ENCODE measurements at places on chromosomes 11 and 22.

DNA sequence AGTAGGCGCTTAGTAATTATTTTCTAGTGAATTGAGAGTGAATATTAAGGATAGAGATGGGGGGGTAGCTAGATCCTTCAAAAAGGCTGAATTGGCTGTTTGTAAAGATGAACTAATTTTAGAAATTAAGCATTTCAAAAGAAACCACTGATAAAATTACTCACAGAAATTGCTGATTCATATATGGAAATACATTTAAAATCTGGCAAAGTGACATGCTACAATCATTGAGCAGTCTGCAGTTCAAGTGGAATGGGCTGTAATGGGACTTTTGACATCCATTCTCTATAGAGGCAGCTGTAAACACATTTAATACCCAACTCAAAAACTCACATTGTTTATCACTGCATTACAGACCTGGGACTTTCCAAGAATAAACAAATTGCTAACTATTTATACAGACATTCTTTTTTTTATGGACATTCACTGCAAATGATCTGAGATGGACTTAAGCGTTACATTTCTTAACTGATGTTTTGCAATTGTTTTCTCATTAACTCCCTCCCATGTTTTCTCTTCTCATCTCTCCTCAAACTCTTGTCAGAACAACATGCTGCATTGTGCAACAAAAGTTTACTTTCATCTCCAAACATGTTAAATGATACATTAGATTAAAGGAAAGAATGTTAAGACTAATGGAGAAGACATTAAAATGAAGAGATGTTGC lies 42.1 kb upstream of the MMP7 start:
- no peak for DNase-seq

GRCh38 chr11:9662273-9662672 lies 1.6 kb upstream of the SWAP70 start:
- DNase-seq, result no peak

- no peak for DNase-seq
Measured at GRCh38 chr11:17775507-17776211, 41.1 kb downstream of the KCNC1 start.

DNA sequence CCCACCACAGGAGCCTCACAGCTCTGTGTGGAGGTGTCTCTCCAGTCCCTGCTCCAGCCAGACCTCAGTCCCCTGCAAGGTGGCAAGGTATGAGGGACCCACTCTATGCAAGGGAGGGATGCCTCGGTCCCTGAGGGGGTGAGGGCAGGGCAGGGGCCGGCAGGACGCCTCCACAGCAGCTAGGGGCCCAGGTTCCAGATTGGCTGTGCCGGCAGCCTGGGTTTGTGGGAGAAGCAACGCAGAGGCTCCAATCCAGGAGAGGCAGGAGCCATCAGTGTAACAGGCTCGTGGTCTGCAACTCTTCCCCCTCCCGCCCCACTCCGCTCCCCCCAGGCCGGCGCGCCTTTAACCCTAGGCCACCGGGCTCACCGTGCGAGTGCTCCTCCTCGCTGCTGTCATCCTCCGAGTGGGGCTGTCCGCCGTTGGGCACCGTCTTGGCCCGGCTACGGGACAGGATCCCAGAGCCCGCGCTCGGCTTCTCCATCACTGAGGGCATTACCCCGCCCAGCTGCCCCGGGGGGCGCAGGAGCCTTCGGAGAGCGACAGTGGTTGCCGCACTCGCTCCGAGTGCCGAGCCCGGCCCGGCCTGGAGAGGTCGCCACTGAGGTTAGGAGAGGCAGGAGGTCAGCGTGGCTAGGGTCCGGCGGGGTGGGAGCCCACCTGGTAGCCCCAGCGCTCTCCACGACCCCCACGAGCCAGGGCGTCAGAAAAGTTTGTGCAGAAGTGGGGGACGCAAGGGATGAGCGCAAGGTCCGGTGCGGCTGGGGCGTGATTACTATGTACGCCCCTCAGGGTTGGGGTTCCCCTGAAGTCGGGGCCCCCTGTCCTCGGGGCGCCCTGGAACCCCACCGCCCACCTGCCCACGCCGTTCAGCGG lies 765 bp downstream of the RCOR2 start:
- peak; percentile 92 for DNase-seq

- DNase-seq, result no peak
Measured at GRCh38 chr11:75135021-75135650, 15.8 kb upstream of the SLCO2B1 start.

GRCh38 chr11:21631991-21632390 lies 560.9 kb upstream of the ANO5 start:
- DNase-seq, result no peak

GRCh38 chr11:126926376-126926791 lies 74.2 kb downstream of the KIRREL3 start:
- no peak for DNase-seq

DNA sequence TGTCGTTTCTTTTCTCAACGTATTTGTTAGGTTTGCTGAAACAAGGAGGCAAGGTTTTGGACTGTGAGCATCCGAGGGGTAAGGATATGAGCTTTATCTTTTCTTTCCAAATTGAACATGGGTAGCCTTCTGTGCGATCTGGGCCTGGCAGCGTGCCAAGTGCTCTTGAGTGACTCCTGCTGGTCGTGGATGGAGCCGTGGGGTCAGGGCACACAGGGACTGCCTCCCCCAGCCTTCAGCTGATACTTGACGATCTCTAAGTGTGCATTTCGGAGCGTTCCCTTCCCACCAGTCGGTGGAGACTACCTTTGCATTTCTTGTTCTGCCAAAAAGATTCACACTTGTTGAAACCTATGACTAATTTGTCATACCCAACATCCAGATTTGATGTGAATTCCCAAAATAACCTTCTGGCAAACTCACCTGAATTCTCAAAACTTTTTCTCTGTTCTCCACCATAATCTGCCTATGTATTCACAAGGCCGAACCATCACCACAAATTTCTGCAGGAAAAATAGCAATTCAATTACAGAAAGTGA lies 40.1 kb upstream of the CLMP start:
- no peak for DNase-seq

- peak; percentile 76 for DNase-seq
Measured at GRCh38 chr11:47259232-47259977, 1.6 kb downstream of the NR1H3 start.

DNA sequence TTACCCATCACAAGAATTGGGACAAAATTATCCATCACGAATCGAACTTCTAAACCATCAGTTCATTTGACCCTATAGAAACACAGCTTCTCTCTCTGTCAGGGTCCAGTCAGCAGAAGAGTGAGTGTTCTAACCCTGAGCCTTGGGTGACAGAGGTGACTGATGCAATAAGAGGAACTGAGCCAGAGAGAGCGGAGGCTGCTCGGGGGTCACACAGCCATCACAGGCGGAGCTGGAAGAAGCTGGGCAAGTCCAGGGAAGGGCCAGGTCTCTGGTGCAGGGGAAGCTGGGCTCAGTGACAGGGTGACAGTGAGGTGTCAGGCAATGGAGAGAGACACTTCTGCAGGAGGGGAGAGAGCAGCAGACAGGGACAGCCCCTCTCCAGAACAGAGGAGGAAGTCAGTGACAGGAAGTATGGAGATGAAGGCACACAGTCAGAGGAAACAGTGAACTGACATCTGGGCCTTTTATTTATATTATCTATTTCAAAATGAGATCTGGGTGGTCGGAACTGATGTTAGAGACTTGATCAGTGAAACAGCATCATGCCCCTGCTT lies 184.0 kb upstream of the TBCEL start:
- DNase-seq, result no peak

DNA sequence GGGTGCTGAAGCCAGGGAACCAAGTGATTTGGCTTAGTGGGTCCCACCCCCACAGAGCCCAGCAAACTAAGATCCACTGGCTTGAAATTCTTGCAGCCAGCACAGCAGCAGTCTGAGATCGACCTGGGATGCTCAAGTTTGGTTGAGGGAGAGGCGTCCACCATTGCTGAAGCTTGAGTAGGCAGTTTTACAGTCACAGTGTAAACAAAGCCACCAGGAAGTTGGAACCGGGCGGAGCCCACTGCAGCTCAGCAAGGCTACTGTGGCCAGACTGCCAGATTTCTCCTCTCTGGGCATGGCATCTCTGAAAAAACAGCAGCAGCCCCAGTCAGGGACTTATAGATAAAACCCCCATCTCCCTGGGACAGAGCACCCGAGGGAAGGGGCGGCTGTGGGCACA lies 424.1 kb upstream of the TENM4 start:
- DNase-seq, result no peak

GRCh38 chr11:113877670-113878055 lies 2.3 kb upstream of the USP28 start:
- no peak for DNase-seq

GRCh38 chr22:25566898-25567235 lies 2.4 kb downstream of the GRK3 start:
- no peak for DNase-seq

DNA sequence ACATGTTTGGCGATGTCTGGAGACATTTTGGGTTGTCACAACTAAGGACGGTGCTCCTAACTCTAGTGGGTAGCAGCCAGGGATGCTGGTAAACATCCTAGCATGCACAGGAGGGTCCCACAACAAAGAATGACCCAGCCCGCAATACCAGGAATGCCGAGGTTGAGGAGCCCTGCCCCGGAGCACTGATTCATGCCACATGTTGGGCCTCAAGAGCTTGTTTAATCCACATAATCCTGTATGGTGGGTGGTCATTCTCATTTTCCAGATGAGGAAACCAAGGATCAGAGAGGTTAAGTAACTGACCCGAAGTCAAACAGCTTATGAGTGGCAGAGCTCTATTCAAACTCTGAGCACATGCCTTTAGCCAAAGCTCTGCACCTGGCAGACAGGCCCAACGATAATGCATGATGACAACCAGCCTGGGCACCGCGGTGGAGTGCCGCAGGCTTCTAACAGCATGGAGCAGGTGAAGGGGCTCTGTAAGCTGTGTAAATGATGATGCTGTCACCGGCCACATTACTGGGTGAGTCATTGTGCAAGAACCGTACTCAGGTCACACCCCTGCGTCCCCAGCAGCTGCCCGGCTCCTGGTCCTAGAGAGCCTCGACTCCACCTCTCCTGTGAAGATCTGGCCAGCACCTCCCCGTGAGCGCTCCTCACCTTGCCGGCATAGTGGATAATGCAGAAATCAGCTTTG lies 58.6 kb downstream of the APOL1 start:
- DNase-seq, result no peak

GRCh38 chr11:33942954-33943353 lies 51.1 kb upstream of the LMO2 start:
- no peak for DNase-seq

DNA sequence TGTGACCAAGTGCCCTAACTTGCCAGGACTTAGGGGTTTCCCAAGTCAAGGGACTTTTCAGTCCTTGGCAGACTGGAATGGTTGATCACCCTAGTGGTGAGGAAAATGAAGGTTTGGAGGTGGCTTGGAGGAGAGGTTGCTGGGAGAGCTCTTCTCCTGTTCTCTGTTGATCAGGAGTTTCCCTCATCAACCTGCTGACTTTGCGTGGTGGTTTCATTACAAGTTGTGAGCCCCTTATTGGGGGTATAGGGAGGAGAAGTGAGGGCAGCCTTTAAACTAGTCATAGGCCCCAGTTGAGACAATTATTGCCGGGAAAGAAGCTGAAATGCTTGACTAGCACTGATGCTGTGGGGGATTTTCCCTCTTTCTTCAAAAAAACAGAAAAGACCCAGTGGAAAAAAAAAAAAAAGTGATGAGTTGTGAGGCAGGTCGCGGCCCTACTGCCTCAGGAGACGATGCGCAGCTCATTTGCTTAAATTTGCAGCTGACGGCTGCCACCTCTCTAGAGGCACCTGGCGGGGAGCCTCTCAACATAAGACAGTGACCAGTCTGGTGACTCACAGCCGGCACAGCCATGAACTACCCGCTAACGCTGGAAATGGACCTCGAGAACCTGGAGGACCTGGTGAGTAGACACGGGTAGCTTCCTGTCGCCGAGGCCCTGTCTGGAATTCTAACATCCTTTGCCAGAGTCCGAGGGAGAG lies at the start of gene CXCR5:
TSS of gene CXCR5 (plus strand) at position 525 of the 704 bp plus-strand sequence. CDS start at position 575, 50 bp downstream.
- DNase-seq, result no peak

GRCh38 chr22:26529345-26529744 lies 17.1 kb upstream of the TFIP11 start:
- no peak for DNase-seq

GRCh38 chr11:57097149-57097548 lies 84.6 kb upstream of the LRRC55 start:
- DNase-seq, result no peak

DNA sequence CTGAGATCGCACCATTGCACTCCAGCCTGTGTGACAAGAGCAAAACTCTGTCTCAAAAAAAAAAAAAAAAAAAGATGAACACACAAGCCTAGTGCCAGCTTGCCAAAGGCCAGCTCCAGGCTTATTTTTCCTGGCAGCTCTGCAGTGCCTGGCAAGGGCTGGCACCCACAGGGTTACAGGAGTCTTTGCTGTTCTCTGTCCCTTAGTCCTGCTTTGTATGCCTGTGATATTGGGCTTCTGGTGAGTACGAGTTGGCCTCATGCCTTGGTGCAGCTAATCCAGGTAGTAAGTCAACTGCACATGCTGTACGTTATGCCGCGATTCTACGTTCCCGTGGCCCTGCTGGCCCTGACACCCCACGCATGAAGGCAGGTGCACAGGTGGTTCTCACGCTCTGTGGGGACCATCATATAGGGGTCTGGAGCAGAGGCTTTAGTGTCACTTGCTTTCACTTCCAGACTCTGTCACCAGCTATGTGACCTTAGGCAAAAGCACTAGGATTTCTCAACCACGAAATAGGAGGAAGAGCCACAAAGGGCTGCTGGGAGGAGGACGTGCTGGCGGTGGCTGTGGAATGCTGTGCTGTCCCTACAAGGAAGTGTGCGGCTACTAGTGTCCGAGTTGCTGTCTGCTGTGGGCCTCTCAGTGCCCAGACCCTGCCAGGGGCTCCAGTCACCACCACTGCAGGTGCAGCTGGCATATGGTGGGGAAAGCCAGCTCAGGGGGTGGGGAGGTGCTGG lies 21.4 kb upstream of the RASL10A start:
- no peak for DNase-seq

- no peak for DNase-seq
Measured at GRCh38 chr11:44068180-44068579, 2.1 kb downstream of the ACCS start.

- no peak for DNase-seq
Measured at GRCh38 chr11:105861225-105861624, 160.8 kb downstream of the MSANTD4 start.

GRCh38 chr11:18277565-18278271 lies 11.7 kb downstream of the SAA1 start:
- no peak for DNase-seq

GRCh38 chr11:795634-796564 lies 2.2 kb downstream of the SLC25A22 start:
- no peak for DNase-seq

- DNase-seq, result no peak
Measured at GRCh38 chr22:24315367-24315966, 44.8 kb downstream of the SPECC1L start.

DNA sequence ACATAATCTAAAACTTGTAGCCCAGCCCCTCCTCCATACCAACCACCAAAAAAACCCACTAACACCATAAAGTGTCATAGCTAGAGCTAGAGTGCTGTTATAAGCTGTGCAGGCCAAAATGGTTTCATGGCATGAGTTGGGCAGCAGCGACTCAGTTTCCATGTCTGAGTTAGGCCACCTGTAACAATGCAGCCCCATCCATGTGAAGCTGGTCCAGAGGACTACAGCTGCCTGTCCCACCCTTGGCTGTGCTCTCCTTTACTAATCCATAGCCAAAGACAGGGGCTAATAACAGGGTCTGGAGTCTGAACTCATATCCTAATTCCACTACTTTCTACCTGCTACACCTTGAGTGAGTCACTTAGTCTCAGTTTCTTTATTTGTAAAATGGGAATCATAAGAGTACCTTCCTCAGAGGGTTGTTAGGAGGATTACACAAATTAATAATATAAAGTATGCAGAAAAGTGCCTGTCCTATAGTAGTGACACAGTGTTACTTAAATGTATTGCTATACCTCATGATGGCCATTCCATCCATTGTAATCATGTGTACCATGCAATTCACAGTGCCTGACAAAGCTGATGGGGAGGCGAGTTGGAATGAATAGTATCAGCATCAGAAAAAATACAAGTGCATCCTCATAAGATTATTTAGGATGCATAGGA lies 20.6 kb downstream of the KCNQ1OT1 start:
- DNase-seq, result no peak

All from ecto neural progenitor cell (in vitro differentiated cells).